Heart right ventricle (tissue), 16 donors: ENCODE measurements at places on chromosomes 4 and X. TPM values are rescaled to one million over a fixed set of nuclear protein-coding genes. Genes with fewer than 3 reads are reported as not detected.
A peak's percentile ranks its signal among the peaks of the same experiment; 100 is the strongest.

DNA sequence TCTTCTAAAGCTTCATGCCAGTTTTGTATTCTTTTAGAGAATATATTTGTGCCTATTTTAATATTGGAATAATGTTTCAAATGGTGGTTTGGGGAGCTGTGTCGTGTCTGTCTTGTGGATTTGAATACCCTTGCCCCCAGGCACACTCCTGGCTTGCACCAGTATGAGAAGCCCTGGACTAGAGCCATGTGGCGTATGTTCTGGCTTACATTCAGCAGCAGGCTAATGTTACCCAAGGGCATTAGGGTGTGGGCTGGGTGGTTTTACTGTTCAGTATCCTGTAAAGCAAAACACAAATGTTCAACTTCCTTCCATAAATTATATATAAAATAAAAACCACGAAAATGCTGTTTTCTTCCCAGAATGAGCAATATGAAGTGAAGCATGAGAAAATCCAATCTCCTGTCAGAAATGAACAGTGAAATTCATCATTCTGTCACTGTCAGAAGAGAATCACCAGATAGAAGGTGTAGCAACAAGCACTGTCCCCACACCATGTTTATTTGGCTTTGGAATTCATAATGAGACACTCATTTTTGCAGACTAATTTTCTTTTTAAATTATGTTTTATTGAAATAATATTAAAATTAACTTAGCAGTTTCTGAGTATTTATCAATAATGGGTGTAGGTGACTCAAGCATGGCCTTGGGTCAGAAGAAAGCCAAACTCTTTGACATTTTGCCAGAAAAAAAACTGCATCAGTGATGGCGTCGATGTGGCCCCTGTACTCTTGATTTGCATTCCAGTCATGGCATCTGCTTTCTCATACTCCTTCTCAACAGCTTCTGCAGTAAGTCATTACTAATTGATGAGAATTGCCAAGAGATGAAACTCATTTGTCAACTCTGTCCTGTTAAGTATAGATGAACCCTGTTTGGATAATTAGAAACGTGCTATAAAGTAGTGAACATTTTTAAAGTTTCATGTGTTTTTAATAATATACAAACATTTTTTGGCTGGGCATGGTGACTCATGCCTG is 43.8 kb downstream of the WWC2 start:
- H3K27me3 ChIP-seq: no peaks in the 10 kb centered on the region
- H3K4me1 ChIP-seq: peaks cover 37% of the 10 kb centered on the region
- no peak overlapping the region for H3K4me3 ChIP-seq
- peak; percentile 54 for DNase-seq

- no peaks in the 10 kb centered on the region for H3K27me3 ChIP-seq
- DNase-seq: no peak
- no peak overlapping the region for H3K27ac ChIP-seq
- no peak overlapping the region for H3K4me3 ChIP-seq
- H3K4me1 ChIP-seq: peaks cover 17% of the 10 kb centered on the region
These were observed 488.5 kb downstream of the IL15 start for GRCh38 chr4:142124874-142125273.

DNA sequence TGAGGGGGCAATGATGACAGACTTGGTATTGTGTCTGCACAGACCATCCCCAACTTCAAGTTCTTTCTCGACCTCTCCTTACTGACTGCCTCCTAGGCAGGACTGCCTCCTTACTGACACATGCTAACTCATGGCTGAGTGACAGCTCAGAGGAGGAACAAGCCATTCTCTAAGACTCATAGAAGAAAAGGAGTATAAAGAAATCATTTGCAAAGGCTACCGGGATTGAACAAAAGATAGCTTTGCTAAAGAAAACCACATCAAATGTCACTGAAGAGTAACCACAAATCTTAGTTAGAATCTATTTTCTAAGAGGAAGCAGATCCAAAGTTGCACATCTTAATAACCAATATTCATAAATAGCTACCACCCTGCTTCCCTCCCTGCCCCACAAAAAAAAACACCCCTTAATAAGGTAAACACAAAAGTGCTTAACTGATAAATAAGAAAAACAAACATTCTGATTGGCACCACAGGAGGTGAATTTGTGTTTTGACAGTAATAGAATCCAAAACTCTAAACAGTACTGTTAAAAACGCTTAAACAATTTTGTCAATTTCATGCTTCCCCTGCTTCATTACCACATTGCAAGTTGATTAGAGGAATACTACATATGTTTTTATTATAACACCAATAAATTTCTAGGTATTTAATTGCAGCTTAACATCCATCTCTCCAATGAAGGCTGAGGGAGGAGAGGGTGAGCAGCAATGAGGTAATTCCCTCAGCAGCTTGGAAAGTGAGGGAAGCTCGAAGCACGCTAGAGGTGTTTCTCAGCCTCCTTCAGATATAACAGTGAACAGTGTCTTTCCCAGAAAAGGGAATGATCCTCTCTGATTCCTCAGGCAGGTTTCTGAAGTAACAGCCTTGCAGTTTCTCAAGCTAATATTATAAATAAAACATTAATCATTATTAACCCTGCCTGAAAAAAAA is 160.0 kb downstream of the HNRNPD start:
- H3K4me3 ChIP-seq: no peak overlapping the region
- no peaks in the 10 kb centered on the region for H3K36me3 ChIP-seq
- no peak for DNase-seq

GRCh38 chrX:139933904-139934303 is 1.1 kb upstream of the ATP11C start:
- H3K27ac ChIP-seq: peak overlapping the region; percentile 96
- no peaks in the 10 kb centered on the region for H3K27me3 ChIP-seq
- H3K4me1 ChIP-seq: no peaks in the 10 kb centered on the region
- no peaks in the 10 kb centered on the region for H3K36me3 ChIP-seq
- H3K4me3 ChIP-seq: peak overlapping the region; percentile 71

DNA sequence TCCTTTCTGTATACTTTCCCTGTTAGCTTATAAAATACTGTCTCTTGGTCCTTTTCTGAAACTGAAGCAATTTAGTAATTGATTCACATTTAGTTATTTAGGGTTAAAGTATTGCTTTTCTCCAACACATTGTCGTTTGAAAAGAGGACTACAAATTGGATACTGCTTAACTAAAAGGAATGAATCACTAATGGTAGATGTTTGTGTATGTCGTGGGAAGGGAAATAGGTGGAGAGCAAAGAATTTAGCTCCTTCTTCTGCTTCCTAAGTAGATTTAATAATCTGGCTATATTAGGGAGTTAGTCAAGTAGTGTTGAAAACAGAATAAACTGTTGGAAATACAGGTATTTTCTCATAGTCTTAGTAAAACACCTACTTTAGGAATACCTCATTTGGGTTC is 27.9 kb downstream of the SLAIN2 start:
- no peak overlapping the region for H3K4me3 ChIP-seq
- peaks cover 11% of the 10 kb centered on the region for H3K4me1 ChIP-seq
- no peaks in the 10 kb centered on the region for H3K27me3 ChIP-seq
- no peak overlapping the region for H3K27ac ChIP-seq
- DNase-seq: no peak

The RBMXL3 gene
- not detected for total RNA-seq
